HFF-Myc (cell line): ENCODE measurements at places on chromosomes 6 and 20.

GRCh38 chr6:14518515-14519217 is 401.1 kb downstream of the CD83 start:
- DNase-seq, result peak; percentile 79

- DNase-seq, result no peak
Measured at GRCh38 chr20:44745598-44746366, at the start of gene KCNK15. KCNK15 (plus strand) TSS chr20:44745865; CDS start chr20:44745911, 46 bp downstream.

DNA sequence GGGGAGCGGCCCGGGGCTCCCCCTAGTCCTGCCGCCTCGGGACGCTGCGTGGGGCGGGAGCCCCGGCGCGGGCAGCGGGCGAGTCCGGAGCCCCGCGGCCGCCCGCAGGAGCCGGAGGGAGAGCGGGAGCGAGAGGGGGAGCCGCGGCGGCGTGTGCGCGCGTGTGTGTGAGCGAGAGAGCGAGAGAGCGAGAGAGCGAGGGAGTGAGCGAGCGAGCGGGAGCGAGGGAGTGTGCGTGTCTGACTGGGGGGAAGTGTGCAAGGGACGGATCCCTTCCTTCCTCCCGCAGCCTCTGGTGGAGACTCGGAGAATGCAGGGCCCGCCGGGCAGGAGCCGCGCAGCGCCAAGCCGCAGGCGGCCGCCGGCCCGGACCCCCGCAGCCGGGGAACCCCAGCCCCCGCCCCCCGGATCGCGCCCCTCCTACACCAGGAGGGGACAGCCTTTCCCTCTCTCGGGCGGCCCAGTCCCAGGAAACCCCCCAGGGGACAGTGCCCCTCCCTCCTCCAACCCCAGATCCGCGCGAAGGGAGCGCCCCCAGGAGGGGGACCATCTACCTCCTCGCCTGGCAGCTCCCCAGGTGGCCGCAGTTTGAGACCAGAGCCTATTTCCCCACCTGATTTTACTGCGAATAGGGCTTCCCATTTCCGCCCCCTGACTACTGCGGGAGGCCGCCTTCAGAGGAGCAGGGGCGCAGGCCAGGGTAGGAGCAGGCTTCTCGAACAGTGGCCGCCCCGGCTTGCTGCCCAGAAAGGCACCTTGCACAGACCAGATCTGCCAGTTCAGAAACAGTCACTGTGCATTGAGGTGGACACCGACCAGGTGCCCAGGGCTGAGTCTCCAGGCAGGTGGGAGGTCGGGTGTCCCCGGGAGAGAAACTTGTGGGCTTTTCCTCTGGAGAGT is at the start of gene CDH22:
Gene CDH22, minus strand, starts transcription at position 241 of the 900 bp plus-strand sequence. CDS start 57,204 bp downstream, outside the sequence.
- DNase-seq, result no peak

DNA sequence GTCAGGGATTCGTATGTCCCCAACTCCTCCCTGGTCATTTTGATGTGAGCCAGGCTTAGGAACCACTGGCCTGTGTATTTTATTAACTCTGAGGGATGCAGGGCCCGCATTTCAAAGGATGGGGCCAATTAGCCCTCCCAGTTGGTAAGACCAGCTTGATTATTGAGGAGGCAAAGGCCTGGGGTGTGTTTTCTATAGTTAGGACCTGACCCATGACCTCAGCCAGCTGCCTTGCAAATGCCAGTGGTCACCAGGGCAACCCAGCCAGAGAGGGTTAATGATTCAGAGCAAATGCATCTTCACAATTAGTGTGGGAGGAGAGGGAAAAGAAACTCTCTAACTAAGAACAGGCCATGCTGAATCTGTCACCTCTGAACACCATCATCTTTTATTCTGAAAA is 835.4 kb downstream of the MAFB start:
- DNase-seq, result peak; percentile 26

- DNase-seq, result no peak
Measured at GRCh38 chr6:23910420-23910819, 215.6 kb upstream of the NRSN1 start.

- DNase-seq, result no peak
Measured at GRCh38 chr6:51139950-51140385, 321.3 kb downstream of the TFAP2B start.

GRCh38 chr20:36794116-36794474 is 20.5 kb upstream of the DSN1 start:
- DNase-seq, result no peak

GRCh38 chr6:6058054-6058444 is 51.3 kb upstream of the NRN1 start:
- no peak for DNase-seq

DNA sequence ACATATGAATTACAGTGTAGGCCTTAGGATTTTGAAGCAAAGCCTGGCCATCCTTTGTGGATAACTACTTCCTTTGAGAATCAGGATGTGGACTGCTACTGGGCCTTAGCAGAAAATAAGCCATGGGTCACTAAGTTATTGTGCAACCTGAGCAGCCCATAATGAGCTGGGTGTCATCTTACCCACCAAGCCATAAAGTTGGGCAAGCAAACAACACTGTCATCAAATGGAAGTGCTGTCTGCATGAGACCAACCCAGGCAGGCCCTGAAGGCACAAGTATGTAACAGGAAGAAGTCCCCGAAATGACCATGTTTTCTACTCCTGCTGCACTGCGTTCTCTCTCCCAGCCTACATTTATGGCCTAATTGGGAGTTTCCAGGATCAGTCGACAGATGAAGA is 205.6 kb upstream of the GGTLC1 start:
- DNase-seq, result no peak

DNA sequence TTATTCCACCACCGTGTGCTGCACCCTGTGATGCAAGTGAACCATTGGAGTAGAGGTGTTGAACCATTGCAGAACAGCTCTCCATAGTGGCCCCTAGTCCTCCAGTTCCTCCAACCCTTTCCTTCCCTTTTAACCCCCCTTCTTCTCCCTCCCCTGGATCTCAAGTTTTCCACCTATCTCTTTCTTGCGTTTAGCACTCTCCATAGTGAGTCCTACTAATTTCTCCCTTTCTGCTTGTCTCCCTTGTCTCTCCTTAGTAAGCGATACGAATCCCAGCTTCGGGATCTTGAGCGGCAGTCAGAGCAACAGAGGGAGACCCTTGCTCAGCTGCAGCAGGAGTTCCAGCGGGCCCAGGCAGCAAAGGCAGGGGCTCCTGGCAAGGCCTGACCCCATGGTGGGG is 1.1 kb downstream of the PFDN6 start:
- DNase-seq, result no peak

GRCh38 chr6:35662999-35663398 is 25.7 kb downstream of the FKBP5 start:
- no peak for DNase-seq

DNA sequence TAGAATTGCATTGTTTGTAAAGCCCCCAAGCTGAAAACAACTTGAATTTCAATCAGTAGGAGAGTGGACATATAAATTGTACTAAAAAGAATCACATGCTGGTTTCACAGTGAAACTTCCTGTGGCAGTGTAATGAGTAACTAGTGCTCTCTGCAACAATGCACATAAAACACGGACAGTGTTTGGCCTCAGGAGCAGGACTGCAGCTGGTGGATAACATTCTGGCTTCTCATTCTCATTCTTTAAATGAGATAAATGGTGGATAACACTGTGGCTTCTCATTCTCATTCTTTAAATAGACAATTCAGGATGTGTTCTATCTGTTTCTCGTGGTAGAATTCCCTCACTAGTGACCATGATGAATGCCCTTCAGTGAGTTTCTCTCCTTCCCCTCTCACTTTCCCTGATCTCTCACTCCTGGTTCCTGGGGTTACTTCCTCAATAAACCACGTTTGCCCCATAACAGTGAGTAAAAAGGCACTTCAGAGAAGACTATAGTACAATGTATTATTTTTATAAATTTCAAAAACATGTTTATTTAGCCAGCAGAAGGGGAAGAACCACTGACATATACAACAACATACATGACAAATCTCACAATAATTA is 59.9 kb downstream of the SLC22A2 start:
- DNase-seq, result no peak

DNA sequence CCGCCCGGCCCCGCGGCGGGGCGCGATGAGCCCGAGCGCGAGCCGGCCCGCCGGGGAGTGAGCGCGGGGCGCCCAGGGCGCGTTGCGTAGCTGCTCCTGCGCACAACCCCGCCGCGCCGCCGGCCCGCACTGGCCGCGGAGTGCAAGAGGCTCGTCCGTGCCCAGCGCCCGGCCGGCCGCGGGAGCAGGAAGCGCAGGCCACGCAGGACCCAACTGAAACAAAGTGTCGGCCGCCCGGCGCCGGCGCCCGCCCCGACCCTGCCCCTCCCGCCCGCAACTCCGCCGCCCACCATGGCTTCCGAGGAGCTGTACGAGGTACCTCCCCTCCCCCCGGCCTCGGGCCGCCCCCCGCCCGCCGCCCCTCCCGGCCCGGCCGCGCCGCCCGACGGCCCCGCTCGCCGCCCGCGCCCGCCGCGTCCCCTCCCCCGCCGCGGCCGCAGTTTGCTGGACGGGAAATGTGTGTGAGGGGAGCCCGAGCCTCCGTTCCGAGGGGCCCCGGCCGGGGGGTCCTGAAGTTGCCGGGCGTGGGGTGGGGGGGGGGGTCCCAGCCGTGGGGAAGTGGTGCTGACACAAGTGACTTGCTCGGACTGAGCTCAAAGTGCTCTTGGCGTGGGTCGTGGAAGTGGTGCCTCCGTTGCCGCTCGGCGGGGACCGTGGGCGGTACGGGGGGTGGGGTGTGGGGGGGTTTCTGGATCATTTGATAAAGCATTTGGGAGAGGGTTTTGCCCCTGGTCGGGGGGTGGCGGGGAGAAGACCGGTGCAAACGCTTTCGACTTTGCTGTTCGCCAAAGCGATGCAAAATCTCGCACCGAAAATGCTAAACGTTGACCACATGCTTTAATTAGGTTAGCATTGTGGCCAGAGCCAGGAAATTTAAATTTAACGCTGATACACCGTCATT is 539 bp downstream of the CDYL start:
- no peak for DNase-seq

DNA sequence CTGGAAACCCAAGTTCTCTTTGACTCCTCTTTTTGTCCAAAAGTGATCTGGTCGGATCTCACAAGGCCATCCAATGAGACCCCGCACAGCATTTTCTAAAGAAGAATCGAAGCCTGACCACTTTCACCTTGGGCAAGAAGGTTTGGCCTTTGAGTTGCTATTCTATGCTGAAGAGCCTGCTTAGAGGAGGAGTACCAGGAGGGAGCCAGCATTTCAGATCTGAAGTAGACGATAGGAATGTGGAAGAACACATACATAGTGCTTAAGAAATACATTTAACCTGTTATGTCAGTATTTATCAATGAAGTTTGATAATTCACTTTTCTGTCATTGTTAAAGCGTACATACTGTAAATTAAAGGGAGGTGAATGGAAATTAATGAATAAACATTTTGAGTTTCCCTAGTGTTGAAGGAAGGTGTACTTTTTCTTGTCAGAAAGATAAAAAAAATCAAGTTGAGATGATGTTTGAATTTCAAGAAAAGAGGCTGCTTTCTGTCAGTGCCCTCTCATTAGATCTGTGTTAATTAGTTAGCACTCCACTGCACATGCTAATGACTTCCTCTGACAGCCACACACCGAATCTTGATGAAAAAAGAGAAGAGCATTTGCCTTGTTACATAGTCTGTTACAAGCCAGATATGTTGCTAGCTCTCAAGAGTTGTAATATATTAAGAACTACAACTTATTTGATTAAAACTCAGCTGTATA is 10.9 kb upstream of the TDRD6 start:
- DNase-seq, result no peak

- no peak for DNase-seq
Measured at GRCh38 chr6:136784910-136785746, 7.1 kb downstream of the MAP3K5 start.

GRCh38 chr6:168120390-168121302 is 41.6 kb upstream of the FRMD1 start:
- no peak for DNase-seq

DNA sequence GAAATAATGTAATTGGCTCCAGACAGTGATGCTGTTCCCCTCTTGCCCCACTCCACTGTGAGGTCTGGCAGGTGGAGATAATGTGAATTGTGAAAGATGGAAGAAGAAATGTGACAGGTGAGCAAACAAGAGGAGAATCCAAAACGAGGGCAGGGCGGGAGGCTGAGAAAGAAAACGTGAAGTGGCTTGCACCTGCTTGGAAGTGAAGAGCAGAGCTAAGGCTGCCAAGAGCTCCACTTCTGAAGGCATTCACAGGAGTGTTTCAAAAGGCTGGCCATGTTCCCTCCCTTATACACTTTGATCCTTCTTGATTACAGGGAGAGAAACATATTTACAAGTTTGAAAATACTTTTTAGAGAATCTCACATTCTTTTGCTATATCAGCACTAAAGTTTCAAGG is 359.4 kb downstream of the EPHA7 start:
- no peak for DNase-seq

DNA sequence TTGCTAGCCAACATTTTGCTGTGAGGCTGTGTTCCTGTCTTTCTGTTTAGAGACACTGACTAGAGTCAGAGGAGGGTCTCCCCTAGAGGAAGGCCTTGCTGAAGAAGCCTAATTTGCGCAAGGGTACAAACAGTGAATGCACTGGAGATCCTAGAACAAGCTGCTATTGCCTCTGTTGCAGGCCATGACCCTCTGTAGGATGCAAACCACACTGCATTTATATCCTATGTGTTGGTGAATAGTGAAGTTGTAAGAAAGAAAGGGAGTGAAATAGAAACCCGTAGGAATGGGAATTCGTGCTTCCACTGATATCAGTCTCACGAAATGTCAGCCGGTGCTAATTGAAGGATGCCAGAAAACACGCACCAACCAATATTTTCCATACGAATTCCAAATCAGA is 88.2 kb downstream of the GJA1 start:
- DNase-seq, result no peak

DNA sequence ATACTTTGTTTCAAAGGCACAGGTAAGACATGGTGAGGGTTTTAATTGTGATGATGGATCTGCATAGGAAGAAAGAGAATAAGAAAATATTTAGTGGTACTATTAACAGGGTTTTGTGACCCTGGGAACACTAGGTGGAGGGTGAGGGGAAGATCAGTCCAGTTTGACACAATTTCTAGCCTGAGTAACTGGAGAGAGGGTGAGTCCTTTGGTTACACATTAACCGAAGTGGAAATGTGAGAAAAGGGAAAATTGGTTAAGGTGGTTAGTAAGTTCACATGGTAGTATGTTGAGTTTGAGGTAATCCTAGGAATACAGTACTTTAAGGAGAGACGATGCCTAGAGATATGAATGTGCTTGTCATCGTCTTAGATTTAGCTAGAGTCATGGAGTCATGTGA is 54.8 kb upstream of the POU3F2 start:
- DNase-seq, result no peak

DNA sequence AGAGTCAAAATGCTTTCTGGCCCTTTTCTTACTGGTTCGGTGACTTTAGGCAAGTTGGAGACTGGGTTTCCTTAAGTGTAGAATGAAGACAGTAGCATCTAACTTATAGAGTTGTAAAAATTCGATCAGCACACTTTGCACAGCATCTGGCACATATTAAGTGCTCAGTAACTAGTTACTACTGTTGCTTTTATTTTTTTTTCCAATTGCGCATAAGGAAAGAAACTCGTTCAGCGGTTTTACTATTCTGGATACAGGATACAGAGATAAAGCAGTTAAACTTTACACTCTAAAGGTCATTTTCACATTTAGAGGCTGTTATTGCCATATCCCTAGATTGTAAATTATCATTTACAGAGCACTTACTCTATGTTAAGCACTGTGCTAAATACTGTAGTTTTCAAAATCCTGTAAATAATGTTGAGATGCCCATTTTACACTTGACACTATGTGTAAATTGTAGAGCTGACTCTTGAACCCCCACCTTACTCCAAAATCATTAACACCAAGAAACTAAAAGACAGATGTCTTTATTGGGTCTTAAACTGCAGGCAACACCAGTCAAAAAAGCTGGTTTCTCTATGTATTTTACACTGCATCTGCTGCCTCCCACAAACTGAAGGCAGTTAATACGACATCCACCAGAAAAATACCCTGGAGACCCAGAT is 886 bp downstream of the ROMO1 start:
- DNase-seq, result no peak
